ENCODE measurements at places on chromosomes 4 and X.

DNA sequence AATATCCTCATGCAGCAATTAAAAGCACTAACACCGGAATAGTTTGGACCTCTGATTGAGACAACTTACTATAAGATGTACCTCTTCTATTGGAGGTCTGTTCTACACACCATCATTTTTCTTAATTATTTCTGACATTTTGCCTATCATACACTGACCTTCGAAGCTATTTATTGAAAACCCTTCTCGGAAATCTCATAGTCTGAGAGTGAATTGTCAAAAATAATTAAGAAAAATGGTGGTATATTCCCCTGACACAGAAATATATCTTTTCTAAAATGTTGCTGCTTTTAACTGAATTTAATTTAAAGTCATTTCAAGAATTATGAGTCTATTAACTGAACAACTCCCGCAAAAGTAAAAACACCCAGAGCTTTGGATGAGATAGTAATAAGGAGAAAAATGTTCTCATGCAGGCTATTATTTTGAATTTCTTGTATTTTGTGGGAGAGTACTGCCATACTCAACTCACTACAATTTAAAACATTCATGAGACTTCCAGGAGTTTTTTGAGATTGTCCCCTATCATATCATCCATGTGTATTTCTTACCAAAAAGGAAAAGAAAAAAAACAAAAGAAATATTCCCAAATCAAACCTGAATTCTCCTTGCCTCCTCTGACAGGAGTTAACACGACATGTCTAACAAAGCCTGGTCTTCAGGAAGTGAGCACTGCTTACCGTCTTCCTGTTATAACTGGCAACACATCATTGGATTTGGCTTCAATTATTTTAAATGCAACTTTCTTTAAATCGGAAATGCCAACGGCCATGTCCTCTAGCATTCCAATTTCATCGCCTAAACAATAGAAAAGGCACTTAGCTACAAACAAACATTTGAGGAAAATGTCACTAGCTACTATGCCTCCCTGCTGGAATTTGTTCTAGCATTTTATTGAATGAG lies 485.3 kb downstream of the IL15 start:
- no peak overlapping the region for H3K4me3 ChIP-seq
- no peak for DNase-seq
- no peaks in the 10 kb centered on the region for H3K4me1 ChIP-seq
- H3K27ac ChIP-seq: no peak overlapping the region

DNA sequence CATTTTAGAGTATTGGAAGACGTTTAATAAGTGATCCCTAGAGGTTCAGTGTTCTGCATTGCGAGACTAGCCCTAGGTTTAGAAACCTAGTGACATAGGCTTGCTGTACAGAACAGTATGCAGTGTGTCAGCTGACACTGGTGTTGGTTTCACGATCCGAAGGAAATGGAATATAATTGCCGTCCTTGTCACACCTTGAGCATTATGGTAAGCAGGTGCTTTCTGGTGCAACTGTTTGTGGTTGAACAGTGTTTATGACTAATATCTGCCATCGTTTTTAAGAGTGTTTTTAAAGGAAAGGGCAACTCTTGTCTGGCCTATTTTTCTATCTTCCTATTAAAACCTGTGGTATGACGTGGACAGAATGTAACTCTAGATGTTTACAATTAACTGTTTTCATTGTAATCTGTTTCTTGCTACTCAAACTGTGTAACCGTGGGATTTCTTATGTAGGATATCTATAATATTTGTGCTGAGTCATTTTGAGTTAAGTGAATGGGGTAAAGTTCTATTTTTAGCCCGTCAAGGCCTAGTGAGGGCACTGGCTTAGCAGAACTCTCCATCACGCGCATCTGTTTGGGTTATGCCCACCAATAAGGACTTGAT lies 53.8 kb upstream of the TBC1D14 start:
- H3K4me1 ChIP-seq: peaks cover 3% of the 10 kb centered on the region
- H3K27me3 ChIP-seq: no peaks in the 10 kb centered on the region
- H3K27ac ChIP-seq: no peak overlapping the region
- no peak for DNase-seq

DNA sequence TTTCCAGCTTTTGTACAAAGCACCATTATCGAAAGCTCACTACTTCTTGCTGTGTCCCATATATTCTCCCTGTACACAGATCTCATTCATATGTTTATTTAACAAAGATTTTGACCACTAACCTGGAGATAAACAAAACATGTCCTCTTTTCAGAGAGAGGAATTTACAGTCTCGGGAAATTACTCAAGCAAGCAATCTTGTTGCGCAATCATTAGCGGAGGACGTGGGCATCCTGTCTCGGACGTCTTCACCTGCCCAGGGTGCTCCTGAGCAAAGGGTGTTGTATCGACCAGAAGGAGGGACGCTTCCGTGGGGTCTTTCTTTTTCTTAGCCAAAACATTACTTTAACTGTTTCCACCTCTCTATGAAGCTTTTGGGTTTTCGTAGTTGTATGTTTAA lies 66.5 kb upstream of the CLCN4 start:
- H3K36me3 ChIP-seq: peaks cover 3% of the 10 kb centered on the region
- no peak overlapping the region for H3K4me3 ChIP-seq

DNA sequence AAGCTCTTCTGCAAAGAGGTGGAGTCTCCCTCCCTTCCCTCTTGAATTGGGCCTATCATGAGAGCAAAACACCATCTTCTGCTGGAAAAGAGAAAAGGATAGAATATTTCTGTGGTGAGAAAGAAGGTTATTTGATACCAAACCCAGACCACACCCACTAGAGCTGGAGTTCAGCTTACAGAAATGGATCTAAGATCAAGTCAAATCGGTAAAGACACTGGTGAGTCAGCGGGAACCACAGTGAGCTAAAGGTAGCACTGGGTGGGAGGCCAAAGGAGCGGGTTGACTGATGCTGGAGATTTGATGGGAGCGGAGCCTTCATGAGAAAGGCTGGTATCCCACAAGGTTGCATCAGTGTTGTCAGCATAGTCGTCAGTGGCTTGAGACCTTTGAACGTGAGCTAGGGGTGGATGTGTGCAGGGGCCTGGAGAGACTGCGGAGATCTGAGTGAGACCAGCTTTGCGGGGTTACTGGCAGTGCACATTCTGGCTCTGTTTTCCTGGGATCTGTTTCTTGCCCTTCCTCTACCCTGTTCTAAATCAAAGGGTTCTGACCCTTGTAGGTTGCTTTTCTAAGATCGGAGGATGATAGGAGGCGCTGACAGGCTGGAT lies 106.4 kb upstream of the SCOC start:
- no peaks in the 10 kb centered on the region for H3K4me1 ChIP-seq
- no peak for DNase-seq
- no peaks in the 10 kb centered on the region for H3K27me3 ChIP-seq
- no peak overlapping the region for H3K27ac ChIP-seq

DNA sequence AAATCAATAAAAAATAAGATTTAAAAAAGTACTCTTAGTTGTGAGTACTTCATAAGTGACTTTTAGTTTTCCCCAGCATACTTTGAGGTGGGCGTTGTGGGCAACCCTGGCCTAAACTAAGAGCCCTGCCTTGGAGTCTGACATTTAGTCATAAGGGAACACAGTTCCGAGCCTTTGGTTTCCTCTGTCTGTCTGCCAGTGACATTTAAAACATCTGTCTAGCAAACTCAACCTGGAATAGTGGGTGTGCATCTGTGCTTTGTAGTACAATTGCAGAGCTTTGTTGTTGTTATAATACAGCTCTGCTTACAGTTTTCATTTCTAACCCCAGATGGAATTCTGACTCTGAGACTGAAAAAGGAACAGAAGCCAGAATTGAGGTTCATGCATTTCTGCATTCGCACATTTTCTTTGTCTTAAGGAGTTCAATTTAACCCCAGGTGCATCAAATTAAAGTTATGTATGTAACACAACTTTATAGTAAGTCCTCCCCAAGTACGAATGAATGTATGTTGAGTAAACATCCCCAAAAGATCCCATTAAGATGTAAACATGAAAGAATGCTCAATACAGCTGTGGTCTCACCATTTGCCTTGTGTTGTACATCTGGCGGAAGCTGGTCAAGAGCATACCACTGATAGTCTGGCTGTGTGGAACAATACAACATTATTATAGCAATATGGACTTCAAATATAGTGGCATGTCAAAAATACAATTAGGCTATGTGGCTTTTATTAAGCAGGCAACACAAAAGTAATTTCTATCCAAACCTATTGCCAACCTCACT lies 25.9 kb downstream of the TNIP3 start:
- no peak overlapping the region for H3K4me3 ChIP-seq
- no peak overlapping the region for H3K27ac ChIP-seq
- H3K4me1 ChIP-seq: no peaks in the 10 kb centered on the region
- no peak for DNase-seq
- H3K27me3 ChIP-seq: no peaks in the 10 kb centered on the region
- H3K36me3 ChIP-seq: no peaks in the 10 kb centered on the region

DNA sequence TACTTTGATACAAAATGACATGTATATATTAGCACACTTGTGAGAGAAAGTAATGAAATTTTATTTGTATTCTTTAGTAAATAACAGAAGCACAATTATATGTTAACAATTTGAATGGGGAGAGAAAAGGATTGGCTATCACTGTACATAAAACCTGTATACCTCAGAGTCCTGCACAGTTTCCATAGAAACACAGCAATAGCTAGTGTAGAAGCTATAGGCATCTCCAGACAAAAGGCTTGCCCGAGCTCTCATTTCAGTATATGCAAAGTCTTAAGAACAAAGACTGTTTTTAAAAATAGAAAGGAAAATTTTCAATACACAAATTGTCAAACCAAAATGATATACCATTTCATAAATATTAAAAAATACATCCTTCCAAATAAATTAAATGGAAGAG lies 38.5 kb downstream of the GPM6A start:
- H3K4me1 ChIP-seq: no peaks in the 10 kb centered on the region
- H3K27ac ChIP-seq: no peak overlapping the region
- no peak overlapping the region for H3K4me3 ChIP-seq
- H3K27me3 ChIP-seq: no peaks in the 10 kb centered on the region
- no peaks in the 10 kb centered on the region for H3K36me3 ChIP-seq
- no peak for DNase-seq

DNA sequence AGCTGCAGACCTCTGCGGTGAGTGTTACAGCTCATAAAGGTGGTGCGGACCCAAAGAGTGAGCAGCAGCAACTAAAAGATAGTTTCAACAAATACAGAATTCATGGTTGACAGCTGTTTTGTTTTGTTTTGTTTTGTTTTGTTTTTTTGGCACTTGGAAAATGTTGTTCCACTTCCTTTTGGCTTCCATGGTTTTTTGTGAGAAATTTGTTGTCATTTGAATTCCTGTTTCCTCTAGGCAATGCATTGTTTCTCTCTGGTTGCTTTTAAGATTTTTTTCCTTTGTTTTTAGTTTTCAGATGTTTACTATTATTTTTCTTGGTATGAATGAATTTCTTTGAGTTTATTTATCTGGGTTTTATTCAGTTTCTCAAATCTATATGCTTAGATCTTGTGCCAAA lies 229.4 kb downstream of the MID1IP1 start:
- no peaks in the 10 kb centered on the region for H3K4me1 ChIP-seq
- no peak for DNase-seq
- H3K27me3 ChIP-seq: no peaks in the 10 kb centered on the region
- no peaks in the 10 kb centered on the region for H3K36me3 ChIP-seq
- H3K4me3 ChIP-seq: no peak overlapping the region

DNA sequence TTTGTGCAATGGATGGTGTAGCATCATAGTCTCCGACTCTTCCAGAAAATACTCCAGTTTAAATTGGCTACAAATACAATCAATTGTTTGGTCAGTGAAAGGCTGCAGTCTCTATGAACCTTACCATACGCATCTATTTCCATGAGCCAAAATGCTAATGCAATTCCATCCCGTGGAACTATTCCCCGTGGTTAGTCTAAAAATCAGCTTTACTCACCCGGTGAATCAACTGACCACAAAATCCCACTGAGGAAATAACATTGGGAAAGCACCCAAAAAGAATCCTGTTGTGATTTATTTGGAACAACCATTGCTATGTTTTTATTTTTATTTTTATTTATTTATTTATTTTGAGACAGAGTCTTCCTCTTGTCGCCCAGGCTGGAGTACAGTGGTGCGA lies 87.1 kb downstream of the DHX15 start:
- H3K36me3 ChIP-seq: no peaks in the 10 kb centered on the region
- no peak overlapping the region for H3K27ac ChIP-seq
- no peaks in the 10 kb centered on the region for H3K4me1 ChIP-seq
- no peak overlapping the region for H3K4me3 ChIP-seq

DNA sequence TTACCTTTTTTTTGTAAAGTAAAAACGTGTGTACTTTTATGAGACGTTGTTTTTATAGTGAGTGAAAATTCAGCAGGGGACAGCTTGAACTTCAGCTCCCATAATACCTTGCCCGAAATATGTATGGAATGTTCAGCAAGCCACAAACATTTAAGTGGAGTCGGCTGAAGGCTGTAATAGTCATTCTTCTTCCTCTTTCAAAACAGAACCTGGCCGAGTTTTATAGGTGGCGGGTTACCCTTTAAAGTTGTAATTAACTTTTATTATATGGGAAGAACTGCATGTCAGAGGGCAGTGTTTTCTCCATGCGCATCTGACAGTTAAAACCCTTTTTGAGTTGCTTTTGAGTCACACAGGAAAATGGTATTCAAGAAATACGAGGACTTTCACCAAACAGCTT lies 50.7 kb downstream of the CLDN34 start:
- H3K4me1 ChIP-seq: peaks cover 17% of the 10 kb centered on the region
- H3K27ac ChIP-seq: no peak overlapping the region
- H3K4me3 ChIP-seq: no peak overlapping the region
- no peaks in the 10 kb centered on the region for H3K27me3 ChIP-seq
- no peak for DNase-seq
- no peaks in the 10 kb centered on the region for H3K36me3 ChIP-seq

GRCh38 chrX:18871970-18872369 lies 111.9 kb downstream of the PHKA2 start:
- peaks cover 17% of the 10 kb centered on the region for H3K4me1 ChIP-seq
- no peak overlapping the region for H3K4me3 ChIP-seq
- DNase-seq: no peak
- H3K27ac ChIP-seq: no peak overlapping the region
- H3K27me3 ChIP-seq: no peaks in the 10 kb centered on the region

DNA sequence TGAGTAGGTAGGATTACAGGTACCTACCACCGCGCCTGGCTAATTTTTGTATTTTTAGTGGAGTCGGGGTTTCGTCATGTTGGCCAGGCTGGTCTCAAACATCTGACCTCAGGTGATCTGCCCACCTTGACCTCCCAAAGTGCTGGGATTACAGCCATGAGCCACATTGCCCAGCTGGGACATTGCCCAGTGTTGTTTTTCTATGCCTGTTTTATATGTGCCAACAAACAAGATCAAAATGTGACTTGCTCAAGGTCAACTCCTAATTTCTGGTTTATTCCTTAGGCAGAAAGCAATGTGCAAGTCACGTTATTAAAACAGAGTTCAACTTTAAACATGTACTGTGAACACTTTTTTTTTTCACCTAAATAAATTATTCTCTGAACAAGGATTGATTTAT lies 2.7 kb downstream of the LRIT3 start:
- H3K36me3 ChIP-seq: no peaks in the 10 kb centered on the region
- no peak overlapping the region for H3K4me3 ChIP-seq
- H3K27ac ChIP-seq: no peak overlapping the region
- H3K4me1 ChIP-seq: no peaks in the 10 kb centered on the region
- H3K27me3 ChIP-seq: no peaks in the 10 kb centered on the region
- no peak for DNase-seq

GRCh38 chrX:63652086-63652765 lies 132.8 kb downstream of the ARHGEF9 start:
- DNase-seq: no peak
- no peaks in the 10 kb centered on the region for H3K4me1 ChIP-seq
- H3K27me3 ChIP-seq: no peaks in the 10 kb centered on the region
- no peak overlapping the region for H3K27ac ChIP-seq
- no peak overlapping the region for H3K4me3 ChIP-seq
